M059J (cell line): ENCODE measurements at places on chromosomes 5 and 9.

DNA sequence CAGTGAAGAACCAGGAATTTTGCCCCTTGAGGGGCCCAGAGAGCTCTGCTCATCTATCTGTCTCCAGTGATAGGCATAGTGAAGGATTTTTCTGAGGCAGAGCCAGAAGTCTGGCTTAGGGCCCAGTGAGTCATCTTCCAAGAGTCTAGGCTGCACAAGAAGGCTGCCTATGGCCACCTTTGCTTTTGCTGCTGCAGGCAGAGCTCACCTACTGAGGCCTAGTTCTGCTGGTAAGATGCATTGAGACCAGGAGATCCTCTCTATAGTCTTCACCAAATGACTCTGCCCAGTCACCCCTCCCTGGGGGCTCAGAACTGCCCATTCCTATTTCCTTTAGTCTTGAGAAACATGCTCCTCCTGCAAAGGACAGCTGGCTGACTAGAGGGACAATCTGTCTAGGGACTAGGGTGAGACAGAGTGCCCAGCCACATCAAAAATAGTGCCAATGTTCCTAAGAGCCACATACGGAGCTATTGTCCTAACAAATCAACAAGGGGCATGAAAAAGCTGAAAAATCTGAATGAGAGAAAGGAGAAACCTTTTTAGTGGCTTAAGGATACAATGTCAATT lies 40.3 kb upstream of the CDKN2AIPNL start:
- peak; percentile 85 for DNase-seq

GRCh38 chr5:14326035-14326903 lies 183.1 kb downstream of the TRIO start:
- no peak for DNase-seq

GRCh38 chr5:76425146-76425545 lies 22.1 kb downstream of the IQGAP2 start:
- no peak for DNase-seq

DNA sequence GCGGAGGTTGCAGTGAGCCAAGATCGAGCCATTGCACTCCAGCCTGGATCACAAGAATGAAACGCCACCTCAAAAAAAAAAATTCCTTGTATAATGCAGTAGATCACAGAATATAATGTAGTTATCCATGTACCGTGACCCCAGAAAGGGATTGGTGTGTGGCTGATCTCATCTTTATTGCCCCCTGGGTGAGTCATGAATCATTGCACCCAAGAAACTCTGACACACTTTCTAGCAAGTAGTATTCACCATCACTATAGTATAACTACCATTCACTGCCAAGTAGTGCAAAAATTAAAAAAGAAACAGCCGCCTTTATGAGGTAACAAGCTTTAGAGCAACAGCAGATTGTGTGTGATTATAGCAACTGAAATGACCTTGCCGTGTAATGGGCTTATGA lies 23.7 kb upstream of the ANKH start:
- DNase-seq: peak; percentile 17

DNA sequence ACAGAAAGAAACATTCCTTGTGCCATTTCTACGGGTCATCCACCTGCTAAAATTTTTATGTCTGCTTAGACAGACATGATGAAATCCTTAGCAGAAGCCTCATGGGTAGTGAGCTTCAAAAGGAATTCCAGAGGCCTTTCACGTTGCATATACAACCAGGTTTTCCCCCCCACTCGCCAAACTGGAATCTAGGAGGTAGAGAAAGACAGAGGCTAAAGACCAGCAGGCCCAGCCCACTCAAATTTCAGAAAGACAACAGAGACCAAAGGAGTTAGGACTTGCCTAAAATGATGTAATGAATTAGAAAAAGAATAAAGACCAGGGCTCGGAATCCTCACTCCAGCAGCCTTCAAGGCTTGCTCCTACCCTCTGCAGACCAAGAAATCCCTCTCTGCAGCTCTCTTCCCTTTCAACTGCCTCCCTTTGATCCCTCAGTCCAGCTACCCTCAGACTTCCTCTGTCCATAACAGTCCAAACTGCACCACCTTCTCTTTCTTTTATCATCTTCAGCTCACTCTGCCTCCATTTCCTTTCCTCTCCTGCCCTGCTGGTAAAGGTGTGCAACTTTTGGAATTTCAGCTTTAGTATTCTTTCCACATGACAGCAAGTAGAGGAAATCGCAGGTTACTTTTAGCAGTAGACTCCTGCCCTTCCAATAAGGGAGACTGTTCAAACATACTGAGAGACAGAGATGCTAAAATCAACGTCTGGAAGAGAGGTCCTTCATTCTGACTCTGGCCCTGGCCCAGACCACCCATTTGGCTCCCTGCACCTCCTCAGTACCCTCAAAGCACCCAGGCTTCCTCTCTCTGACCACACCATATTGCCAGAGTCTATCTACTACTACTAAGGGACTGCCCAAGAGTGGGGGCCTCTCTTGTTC lies 8.9 kb downstream of the B4GALT1 start:
- no peak for DNase-seq

DNA sequence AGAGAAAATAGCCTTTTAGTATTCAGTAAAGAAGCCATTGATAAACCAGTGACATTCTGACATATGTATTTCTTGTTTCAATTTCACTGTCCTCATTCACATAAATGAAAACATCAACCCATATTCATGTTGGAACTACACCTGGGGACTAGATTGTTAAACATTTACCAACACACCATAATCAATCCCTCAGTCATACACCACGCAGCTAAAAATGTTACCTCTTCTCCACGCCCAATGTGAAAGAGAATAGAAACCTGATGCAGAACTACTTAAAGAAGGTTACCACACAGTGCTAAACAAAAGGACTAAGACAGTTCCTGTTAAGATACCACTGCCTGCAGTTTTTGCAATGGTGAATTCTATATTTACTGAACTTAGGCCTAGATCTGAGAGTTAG lies 518.9 kb downstream of the PRELID2 start:
- no peak for DNase-seq

DNA sequence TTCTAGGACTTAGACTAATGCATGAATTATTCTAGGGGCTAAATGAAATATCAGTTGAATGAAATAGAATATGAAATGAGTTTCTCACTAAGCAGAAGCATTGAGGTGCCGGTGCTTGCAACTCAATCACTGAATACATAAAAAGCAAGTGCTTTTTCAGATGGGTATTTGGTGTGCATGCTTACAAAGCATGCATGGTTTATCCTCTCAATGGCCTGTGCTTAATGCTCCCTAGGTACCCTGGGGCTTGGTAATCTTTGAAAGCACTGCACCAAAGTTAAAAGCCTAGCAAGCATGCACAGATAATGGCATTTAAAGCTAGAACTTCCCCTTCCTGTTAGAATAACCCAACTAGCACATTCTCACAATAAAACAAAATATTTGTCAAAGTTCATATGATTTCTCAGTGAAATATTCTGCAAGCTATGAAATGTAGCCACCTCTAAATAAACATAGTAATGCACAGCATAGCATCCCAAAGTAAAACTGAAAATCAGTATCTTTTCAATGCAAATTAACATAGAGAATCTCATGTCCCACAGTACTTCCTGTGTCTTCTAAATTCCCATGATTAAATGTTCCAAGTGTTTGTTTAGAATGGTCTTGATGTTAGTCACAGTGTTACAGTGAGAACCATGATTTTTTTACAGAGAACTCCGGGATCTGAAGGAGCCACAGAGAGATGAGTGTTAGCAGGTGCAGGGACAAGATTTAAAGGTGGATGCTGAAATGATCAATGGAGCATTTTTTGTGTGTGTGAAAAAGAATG lies 143.4 kb upstream of the CDH6 start:
- DNase-seq: no peak

- DNase-seq: no peak
Observed at GRCh38 chr5:158413122-158413680, 554.3 kb upstream of the CLINT1 start.

DNA sequence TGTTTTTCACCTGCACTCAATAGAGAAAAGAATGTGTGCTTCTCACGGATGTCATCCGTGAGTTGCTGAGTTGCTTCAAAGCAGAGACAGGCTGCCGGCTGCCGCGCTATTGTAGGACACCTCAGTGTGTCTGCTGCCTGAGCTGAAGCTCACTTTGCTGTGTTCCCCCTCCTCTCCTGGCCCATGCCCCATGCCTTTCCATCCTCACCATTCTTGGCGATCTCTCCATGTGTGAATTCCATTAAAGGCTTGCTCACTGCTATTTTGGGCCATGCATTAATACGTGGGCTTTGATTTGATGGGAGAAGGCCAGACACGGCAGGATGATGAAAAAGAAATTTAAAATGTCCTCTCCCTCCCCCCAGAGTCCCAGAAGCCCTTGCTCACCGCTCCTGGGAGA lies 14.5 kb downstream of the ADAM19 start:
- no peak for DNase-seq

GRCh38 chr9:78218890-78219289 lies 17.0 kb upstream of the CEP78 start:
- no peak for DNase-seq

- no peak for DNase-seq
Observed at GRCh38 chr5:17713301-17713700, 79.0 kb downstream of the TAF11L14 start.

- DNase-seq: no peak
Observed at GRCh38 chr5:143707806-143708205, 104.2 kb upstream of the HMHB1 start.

- peak; percentile 19 for DNase-seq
Observed at GRCh38 chr9:95171596-95171995, 145.9 kb downstream of the FANCC start.

GRCh38 chr5:167294882-167295680 lies 996.4 kb upstream of the WWC1 start:
- DNase-seq: peak; percentile 97

- no peak for DNase-seq
Observed at GRCh38 chr9:107927276-107927675, 437.7 kb upstream of the KLF4 start.

DNA sequence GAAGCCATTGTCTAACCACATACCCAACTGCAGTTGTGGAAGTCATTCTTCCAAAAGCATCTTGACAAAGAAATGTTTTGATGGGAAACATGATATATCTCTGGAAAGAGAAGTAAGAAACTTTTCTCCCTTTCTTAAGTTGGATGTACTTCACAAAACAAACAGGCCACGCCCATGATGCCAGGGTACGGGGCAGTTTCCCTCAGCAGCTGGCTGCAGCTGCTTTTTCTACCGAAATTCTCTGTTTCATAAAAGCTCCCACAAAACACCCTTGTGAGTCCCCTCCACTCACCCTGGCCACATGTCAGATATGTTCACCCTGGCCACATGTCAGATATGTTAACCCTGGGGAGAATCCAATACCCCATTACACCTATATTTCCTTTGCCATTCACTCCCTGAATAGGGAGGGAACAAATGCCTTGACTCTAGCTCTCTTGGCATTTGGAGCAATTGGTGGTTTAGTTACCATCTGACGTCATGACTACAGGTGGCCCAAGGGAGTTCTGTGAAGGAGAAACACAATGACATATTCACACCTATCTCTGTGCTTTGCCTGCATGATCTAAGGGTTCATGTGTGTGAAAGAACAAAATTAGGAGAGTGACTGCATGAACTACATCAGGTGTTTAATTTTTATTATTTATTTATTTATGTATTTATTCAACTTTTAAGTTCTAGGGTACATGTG lies 103.0 kb downstream of the AOPEP start:
- no peak for DNase-seq

GRCh38 chr9:126763130-126763764 lies 41.6 kb upstream of the ZBTB43 start:
- DNase-seq: peak; percentile 86

DNA sequence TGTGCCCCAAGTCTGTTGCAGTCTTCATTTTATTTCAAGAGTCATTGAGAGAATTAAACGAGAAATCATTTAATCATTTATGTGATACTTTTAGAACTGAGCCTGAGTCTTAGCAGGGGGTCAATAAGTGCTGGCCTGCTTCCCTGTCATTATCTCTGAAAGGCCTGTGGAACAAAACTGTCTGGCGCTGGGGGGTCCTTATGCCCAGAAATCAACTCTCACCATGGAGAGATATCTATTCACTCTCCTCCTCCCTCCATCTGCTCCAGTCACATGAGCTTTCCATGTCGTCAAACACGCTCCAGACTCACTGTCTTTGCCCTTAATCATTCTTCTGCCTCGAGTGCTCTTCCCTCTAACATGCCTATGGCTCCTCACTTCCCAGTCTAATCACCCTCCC lies 136.8 kb downstream of the ESM1 start:
- DNase-seq: no peak

DNA sequence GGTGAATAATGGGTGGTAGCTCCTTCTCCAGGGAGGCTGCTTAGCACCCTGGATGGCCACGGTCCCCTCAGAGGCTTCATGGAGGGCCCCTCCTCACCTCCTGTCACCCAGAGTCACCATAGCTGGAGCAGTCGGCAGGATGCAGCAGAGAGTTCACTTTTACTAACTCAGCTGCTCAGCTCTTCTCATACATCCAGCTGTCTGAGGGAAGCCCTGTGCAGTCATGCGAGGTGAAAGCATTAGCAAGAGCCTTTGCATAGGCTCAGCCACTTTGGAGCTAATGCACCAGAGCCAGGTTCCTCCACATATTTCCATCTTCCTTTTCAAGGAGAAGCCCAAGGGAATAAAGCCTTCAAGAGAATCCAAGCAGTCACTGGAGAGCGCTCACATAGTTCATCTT lies 499.2 kb downstream of the BNC2 start:
- peak; percentile 21 for DNase-seq

GRCh38 chr9:34783951-34784487 lies 74.1 kb upstream of the CCL21 start:
- DNase-seq: no peak

DNA sequence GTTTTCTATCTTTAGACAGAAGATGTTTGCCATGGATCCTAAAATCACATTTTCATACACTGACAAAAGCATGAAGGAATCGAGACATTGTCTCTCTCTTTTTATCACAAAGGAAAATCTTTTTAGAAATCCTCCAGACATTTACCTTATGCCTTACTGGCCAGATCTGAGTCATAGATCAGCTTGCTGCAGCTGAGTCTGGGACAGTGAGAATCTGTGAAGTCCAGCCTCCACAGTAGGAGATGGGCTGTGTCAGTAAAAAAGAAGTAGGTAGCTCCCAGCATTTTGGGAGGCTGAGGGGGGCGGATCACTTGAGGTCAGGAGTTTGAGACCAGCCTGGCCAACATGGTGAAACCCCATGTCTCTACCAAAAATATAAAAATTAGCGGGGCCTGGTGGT lies 333.4 kb upstream of the ZNF462 start:
- DNase-seq: peak; percentile 1

GRCh38 chr9:77224746-77225312 lies 47.5 kb downstream of the VPS13A start:
- DNase-seq: peak; percentile 19

DNA sequence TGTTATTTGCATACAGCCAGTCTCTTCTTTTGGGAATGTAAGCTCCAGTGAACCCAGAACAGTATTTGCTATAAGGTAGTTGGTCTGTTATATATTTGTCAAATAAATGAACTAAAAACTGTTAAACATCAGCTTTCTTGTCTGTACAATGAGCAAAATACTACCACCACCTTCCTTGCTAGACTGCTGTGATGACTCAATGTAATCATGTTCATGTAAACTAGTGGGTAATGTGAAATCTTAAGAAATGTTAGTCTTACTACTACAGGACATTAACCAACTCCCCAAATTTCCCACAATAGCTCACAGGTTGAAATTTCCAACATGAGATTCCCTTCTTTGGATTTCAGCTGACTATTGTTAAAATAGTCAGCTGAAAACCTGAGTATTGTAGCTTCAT lies 176.1 kb downstream of the TRPM3 start:
- DNase-seq: no peak

GRCh38 chr9:126117631-126118030 lies 209.0 kb upstream of the MVB12B start:
- no peak for DNase-seq

- DNase-seq: no peak
Observed at GRCh38 chr9:130137081-130137640, 35.0 kb upstream of the NCS1 start.

GRCh38 chr9:129889941-129890717 lies 54.9 kb downstream of the USP20 start:
- DNase-seq: no peak

- DNase-seq: no peak
Observed at GRCh38 chr5:159792180-159792579, 124.1 kb upstream of the ADRA1B start.
